ENCODE measurements at places on chromosomes 7 and 10. TPM values are rescaled to one million over a fixed set of nuclear protein-coding genes. Genes with fewer than 3 reads are reported as not detected.

DNA sequence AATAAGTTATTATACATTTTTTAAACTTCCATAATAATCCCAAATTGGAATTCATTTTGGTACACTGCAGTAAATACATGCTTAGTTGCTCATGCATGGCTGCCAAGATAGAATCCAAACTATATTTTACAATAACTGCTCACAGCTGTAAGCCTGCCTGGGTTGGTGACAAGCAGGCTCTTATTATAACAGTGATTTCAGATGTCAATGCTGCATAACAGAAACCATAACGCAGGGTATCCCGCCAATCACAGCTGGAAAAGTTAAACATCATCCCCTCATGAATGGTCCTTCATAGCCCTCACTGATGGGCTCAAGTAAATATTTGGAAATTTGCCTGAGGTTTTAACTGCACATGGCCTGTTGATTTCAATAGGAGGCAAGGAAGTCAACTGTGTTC is 149.8 kb downstream of the AMPH start:
- no peaks in the 10 kb centered on the region for H3K4me1 ChIP-seq
- no peaks in the 10 kb centered on the region for H3K36me3 ChIP-seq
- H3K4me3 ChIP-seq, result no peak overlapping the region
- peaks cover 8% of the 10 kb centered on the region for H3K27me3 ChIP-seq
- DNase-seq, result no peak

GRCh38 chr7:157865351-157866165 is 528.8 kb downstream of the DNAJB6 start:
- no peaks in the 10 kb centered on the region for H3K36me3 ChIP-seq
- H3K27me3 ChIP-seq, result no peaks in the 10 kb centered on the region
- no peak overlapping the region for H3K4me3 ChIP-seq
- DNase-seq, result no peak
- H3K27ac ChIP-seq, result no peak overlapping the region

NANOS1 gene
- total RNA-seq, result 0.13 TPM

DNA sequence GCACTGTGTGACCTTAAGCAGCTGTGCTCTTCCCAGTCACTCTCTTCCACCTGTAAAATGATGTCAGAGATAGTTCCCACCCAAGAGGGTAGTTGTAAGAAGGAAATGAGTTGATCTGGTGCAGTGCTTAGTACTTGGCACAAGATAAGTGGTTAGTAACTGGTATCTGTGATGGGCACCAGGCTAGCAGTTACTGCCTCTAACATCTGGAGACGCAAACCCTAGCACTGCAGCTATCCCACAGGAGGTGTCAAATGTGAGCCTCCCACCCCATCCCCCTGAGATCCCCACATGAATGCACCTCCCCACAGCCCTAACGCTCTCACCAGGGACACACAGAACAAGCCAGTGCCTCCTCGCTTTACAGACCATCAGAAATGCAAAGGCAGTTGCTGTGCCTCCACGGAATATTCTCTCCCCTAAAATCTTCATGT is 72.0 kb downstream of the KCNMA1 start:
- no peak overlapping the region for H3K27ac ChIP-seq
- no peak for DNase-seq
- H3K27me3 ChIP-seq, result peaks cover 36% of the 10 kb centered on the region
- no peaks in the 10 kb centered on the region for H3K4me1 ChIP-seq
- H3K36me3 ChIP-seq, result no peaks in the 10 kb centered on the region

DNA sequence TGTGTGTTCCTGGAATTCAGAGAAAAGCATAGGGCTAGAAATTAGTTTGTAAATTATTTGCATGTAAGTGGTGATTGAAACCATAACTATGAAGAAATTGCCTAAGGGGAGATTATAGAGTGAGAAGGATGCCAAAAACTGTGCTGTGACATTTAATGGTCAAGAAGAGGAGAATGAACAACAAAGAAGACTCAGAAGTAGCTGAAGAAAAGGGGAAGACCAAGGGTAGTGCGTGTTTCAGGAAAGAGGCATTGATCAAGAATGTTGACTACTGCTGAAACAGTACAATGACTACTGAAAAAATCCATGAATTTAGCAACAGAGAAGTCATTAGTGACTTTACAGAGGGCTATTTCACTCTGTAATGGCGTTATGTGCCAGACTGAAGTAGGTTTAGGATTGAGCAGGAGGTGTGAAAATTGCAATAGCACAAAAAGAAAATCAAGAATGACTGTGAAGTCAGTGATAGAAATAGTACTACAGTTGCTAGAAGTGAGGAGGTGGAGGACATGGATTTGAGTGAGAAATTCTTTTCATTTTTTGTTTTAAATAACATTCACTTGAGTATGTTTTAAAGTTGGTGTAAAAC is 28.9 kb upstream of the SAMD9L start:
- no peak overlapping the region for H3K4me3 ChIP-seq
- peaks cover 23% of the 10 kb centered on the region for H3K27me3 ChIP-seq
- no peak overlapping the region for H3K27ac ChIP-seq
- no peaks in the 10 kb centered on the region for H3K4me1 ChIP-seq
- H3K36me3 ChIP-seq, result peaks cover 2% of the 10 kb centered on the region

DNA sequence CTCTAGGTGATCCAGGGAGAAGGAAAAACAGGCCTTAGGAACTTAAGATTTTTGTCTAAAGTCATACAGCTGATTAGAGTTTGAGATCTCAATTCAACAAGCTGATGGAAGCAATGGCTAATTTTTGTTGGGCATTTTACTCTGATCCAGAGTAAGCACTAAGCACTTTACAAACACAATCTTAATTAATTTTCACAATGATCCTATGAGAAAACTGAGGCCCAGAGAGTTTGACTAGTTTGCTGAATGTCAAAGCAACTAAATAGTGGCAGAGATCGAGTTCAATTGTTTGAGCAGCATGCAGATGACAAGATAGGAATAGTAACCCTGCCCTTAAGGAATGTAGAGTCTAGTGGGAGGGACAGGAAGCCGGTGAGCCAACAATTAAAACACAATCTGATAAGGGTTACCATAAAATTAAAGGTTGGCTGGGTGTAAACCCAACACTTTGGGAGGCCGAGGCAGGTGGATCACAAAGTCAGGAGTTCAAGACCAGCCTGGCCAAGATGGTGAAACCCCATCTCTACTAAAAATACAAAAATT is 13.5 kb upstream of the RPEL1 start:
- H3K4me3 ChIP-seq, result no peak overlapping the region
- H3K4me1 ChIP-seq, result no peaks in the 10 kb centered on the region
- H3K27ac ChIP-seq, result no peak overlapping the region
- DNase-seq, result no peak
- peaks cover 2% of the 10 kb centered on the region for H3K27me3 ChIP-seq
- no peaks in the 10 kb centered on the region for H3K36me3 ChIP-seq

- DNase-seq, result peak; percentile 50
- H3K4me1 ChIP-seq, result peaks cover 43% of the 10 kb centered on the region
- H3K36me3 ChIP-seq, result peaks cover 2% of the 10 kb centered on the region
- H3K4me3 ChIP-seq, result peak overlapping the region; percentile 20
- H3K27me3 ChIP-seq, result no peaks in the 10 kb centered on the region
- H3K27ac ChIP-seq, result peak overlapping the region; percentile 83
Measured at GRCh38 chr10:74754381-74754821, 72.0 kb upstream of the KAT6B start.

CPA2 gene
- not detected for total RNA-seq

- no peak overlapping the region for H3K27ac ChIP-seq
- no peaks in the 10 kb centered on the region for H3K36me3 ChIP-seq
- no peak overlapping the region for H3K4me3 ChIP-seq
- peaks cover 16% of the 10 kb centered on the region for H3K27me3 ChIP-seq
- no peak for DNase-seq
Measured at GRCh38 chr10:130009228-130009627, 45.2 kb upstream of the EBF3 start.

- DNase-seq, result no peak
- no peak overlapping the region for H3K4me3 ChIP-seq
- no peaks in the 10 kb centered on the region for H3K36me3 ChIP-seq
- H3K27ac ChIP-seq, result no peak overlapping the region
- no peaks in the 10 kb centered on the region for H3K4me1 ChIP-seq
- peaks cover 3% of the 10 kb centered on the region for H3K27me3 ChIP-seq
Measured at GRCh38 chr7:111784296-111784695, 222.0 kb upstream of the IMMP2L start.

HELLS gene
- total RNA-seq, result 164 TPM

SEMA4G gene
- total RNA-seq, result 0.16 TPM

ANKRD30A gene
- total RNA-seq, result not detected

GRCh38 chr7:35694161-35694783 is 663 bp downstream of the HERPUD2 start:
- peaks cover 44% of the 10 kb centered on the region for H3K4me1 ChIP-seq
- no peaks in the 10 kb centered on the region for H3K27me3 ChIP-seq
- H3K36me3 ChIP-seq, result peaks cover 39% of the 10 kb centered on the region
- peak overlapping the region; percentile 84 for H3K27ac ChIP-seq
- H3K4me3 ChIP-seq, result peak overlapping the region; percentile 85

DNA sequence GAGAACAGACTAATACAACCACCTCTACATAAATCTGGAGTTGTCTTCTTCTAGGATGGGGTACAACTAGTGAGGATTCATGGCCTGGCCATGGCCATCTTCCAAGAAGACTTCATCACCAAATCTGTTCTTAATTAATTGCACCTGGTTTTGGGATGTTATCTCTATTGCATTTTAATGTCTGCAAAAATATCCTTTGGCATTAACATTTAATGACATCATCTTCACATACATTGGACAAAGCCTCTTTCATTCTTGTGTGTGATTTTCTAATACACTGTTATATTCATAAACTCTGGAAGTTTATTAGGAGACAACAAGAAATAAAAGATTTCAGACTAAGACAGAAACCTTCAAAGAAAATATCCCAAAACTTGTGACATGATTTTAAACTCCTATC is 124.2 kb upstream of the ABCB5 start:
- H3K36me3 ChIP-seq, result no peaks in the 10 kb centered on the region
- no peaks in the 10 kb centered on the region for H3K4me1 ChIP-seq
- H3K27ac ChIP-seq, result no peak overlapping the region
- no peak for DNase-seq

NUTM2D gene
- 1.6 TPM for total RNA-seq

- no peaks in the 10 kb centered on the region for H3K27me3 ChIP-seq
- no peaks in the 10 kb centered on the region for H3K36me3 ChIP-seq
- no peak overlapping the region for H3K27ac ChIP-seq
- DNase-seq, result no peak
- H3K4me1 ChIP-seq, result no peaks in the 10 kb centered on the region
- H3K4me3 ChIP-seq, result no peak overlapping the region
Measured at GRCh38 chr10:97131666-97132065, 54.1 kb downstream of the SLIT1 start.

LRRN3 gene
- total RNA-seq, result 204 TPM

- peaks cover 8% of the 10 kb centered on the region for H3K36me3 ChIP-seq
- H3K27me3 ChIP-seq, result no peaks in the 10 kb centered on the region
- no peak for DNase-seq
- H3K4me3 ChIP-seq, result no peak overlapping the region
- H3K27ac ChIP-seq, result no peak overlapping the region
Measured at GRCh38 chr7:37346761-37347160, 101.9 kb downstream of the ELMO1 start.

DNA sequence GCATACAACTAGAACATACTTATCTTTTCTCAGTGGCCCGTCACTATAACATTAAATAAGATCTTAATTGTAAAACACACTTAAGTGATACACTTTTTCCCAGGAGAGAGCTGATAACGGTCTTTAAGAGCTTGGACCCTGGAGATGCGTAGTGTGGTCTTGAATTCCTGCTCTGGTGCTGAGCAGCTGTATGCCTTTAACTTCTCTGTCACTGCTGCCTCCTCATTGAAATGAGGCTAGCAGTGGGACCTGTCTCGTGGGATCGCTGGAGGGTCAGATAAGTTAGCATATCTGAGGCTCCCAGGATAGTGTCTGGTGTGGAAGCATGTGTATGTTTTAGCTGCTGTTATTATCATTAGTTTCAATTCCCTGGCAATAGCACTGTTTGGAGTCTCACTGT is 194.9 kb downstream of the SDK1 start:
- H3K27ac ChIP-seq, result no peak overlapping the region
- H3K4me1 ChIP-seq, result peaks cover 3% of the 10 kb centered on the region
- no peaks in the 10 kb centered on the region for H3K36me3 ChIP-seq
- DNase-seq, result no peak

DNA sequence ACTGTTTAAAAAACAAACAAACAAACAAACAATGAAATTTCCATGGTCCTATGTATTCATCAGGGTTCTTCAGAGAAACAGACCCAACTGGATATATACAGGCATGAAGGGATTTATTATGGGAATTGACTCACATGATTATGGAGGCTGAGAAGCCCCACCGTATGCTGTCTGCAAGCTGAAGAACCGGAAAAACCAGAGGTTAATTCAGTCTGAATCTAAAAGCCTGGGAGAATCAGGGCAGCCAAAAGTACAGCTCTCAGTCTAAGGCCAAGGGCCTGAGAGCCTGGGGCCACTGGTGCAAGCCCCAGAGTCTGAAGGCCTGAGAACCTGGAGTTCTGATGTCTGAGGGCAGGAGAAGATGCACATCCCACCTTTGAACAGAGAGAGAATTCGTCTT is 163.5 kb downstream of the MDFIC start:
- no peak overlapping the region for H3K4me3 ChIP-seq
- H3K27ac ChIP-seq, result no peak overlapping the region
- peaks cover 3% of the 10 kb centered on the region for H3K27me3 ChIP-seq
- DNase-seq, result no peak
- no peaks in the 10 kb centered on the region for H3K4me1 ChIP-seq
- no peaks in the 10 kb centered on the region for H3K36me3 ChIP-seq

CAPZA2 gene
- total RNA-seq, result 144 TPM

RNF133 gene
- not detected for total RNA-seq

GRCh38 chr10:18378766-18379165 is 238.5 kb downstream of the CACNB2 start:
- no peak overlapping the region for H3K4me3 ChIP-seq
- DNase-seq, result no peak
- H3K36me3 ChIP-seq, result no peaks in the 10 kb centered on the region
- no peaks in the 10 kb centered on the region for H3K4me1 ChIP-seq
- peaks cover 3% of the 10 kb centered on the region for H3K27me3 ChIP-seq
- no peak overlapping the region for H3K27ac ChIP-seq

DNA sequence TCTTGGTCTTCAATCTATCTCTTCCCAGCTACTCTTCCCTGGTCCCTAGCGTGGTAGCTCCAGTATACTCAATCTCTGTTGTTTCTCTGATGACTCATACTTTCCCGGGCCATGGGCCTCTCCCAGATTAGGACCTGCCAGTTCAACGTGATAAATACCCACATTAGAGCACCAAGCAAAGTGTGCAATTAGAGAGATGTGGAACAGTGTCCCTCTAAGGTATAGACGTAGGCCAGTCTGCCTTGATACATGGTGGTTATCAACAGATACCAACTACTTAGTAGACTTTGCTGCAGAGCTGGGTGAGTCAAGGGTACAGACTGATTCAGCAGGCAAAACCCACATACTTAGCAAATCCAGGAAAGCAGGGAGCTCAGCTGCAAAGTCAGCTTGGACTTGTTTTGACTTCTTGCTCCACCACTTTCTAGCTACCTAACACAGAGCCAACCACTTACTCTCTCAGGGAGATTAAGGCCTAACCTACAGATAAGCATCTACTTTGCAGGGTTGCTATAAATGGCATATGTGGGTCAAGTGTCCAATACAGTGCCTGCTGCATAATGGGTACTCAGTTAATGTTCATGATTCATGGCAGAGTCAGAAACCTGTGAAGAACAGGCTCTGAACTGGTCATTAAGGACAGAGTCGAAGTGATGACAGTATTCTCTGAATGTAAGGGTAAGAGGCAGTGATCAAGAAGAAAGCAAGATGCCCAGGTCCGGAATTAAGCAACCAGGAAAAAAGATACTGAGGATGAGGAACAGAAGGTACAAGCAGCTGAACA is 176.1 kb downstream of the CHN2 start:
- DNase-seq, result no peak
- H3K4me1 ChIP-seq, result no peaks in the 10 kb centered on the region

GRCh38 chr7:66304536-66304935 is 99.4 kb downstream of the TPST1 start:
- H3K27ac ChIP-seq, result no peak overlapping the region
- no peaks in the 10 kb centered on the region for H3K4me1 ChIP-seq
- H3K36me3 ChIP-seq, result no peaks in the 10 kb centered on the region
- no peak overlapping the region for H3K4me3 ChIP-seq
- H3K27me3 ChIP-seq, result no peaks in the 10 kb centered on the region
- DNase-seq, result no peak
